ENCODE measurements at places on chromosomes 2 and 18.

DNA sequence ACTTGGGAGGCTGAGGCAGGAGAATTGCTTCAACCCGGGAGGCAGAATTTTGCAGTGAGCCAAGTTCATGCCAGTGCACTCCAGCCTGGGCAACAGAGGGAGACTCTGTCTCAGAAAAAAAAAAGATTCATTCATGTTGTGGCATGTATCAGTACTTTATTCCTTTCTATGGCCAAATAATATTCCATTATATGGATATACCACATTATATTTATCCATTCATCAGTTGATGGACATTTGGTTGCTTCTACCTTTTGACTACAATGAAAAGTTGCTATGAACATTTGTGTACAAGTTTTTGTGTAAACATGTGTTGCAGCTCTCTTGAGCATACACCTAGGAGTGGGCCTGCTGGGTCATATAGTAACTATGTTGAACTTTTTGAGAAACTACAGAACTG is 9.2 kb upstream of the MAT2A start:
- no peak for DNase-seq

GRCh38 chr18:39835303-39836030 is 2119.6 kb upstream of the PIK3C3 start:
- DNase-seq: no peak

DNA sequence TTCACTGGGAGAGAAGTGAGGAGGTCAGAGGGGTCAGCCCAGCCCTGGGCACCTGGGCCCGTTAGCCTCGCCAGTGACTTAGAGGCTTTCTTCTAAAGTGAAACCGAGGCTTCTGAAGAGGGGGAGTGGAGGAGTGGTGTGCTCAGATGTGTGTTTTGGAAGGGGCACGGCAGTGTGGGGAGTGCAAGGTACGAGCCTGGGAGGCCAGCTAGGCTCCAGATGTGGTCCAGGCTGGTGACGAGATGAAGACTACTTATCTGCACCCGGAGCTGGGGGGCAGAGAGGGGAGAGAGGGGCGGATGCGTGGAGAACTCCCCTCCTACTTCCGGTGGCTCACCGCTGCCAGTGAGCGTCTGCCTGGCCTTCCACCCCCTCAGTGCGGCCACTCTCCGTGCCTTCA is 371.3 kb upstream of the HS6ST1 start:
- DNase-seq: no peak

- no peak for DNase-seq
Observed at GRCh38 chr18:59228351-59228750, 8.4 kb downstream of the GRP start.

DNA sequence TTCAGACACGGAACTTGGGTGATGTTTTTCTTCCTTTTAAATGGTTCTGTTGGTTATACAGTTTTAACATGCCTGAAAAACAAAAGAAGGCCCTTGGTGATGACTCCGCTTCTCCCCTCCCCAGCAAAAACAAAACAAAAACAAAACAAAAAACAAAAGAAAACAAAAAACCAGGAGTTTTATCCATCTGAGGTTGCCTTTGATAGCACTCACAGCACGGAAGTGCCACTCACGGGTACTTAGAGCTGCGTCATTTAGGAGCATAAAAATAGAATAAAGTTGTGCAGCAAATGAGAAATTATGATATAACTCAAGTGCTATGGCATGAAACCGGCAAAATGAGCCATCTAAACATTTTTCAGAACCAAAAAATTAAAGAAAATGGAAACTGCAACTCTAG is 57.7 kb downstream of the ZEB2 start:
- DNase-seq: no peak

- DNase-seq: no peak
Observed at GRCh38 chr2:30323499-30323898, 92.2 kb downstream of the LBH start.

DNA sequence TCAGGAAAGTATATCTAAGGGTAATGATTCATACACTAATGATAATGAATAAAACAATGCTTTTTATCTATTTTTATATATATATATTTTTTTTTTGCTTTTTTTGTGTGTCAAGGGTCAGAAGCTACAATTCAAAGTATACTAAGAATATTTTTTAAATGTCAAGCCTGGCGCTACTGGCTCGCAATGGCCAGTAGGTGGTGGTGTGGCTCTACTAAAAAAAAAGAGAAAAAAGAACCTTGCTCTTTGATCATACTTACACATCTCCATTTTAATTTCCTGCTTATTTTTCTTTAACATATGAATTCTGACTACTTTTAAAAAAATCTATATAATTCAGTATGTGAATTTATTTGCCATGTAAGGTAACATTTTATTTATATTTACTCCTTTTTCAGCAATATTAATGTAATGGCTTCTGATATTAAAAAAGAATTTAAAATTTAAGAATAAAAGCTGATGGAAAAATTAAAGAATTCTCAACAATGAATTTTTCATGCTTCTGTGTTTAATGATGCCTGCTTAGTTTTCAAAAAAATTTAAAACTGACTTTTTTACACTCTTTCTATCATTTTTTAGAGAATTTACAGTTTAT is 232.9 kb downstream of the GULP1 start:
- DNase-seq: peak; percentile 27

GRCh38 chr2:165112789-165113188 is 91.1 kb downstream of the SCN3A start:
- DNase-seq: no peak

- DNase-seq: no peak
Observed at GRCh38 chr2:33680644-33681363, 81.7 kb upstream of the FAM98A start.

DNA sequence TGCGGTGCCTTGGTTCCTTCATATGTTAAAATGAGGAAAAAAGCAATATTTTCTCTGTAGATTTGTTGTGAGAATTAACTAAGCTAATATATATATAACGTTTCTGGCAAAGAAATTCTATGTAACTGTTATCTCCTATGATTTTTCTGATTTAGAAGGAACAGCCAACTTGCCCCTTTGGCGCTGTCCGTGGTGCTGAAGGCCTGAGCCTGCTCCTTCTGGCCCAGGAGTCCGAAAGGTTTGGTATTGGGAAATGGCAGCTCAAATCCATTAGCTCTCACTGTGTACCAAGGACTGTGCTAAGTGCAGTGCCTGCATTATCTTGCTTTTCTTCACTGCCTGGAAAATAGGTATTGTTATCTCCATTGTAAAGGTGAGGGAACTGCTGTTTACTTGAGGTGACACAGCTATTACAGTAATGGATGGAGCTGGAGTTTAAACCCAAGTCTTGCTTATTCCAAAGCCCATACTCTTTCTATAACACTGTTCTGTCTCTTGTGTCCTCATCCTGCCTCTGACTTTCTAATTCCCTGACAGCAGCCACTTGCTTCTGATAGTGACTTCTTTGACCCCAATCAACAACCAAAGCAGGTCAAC is 52.2 kb downstream of the C1QL2 start:
- DNase-seq: no peak

GRCh38 chr2:217121565-217121964 is 261.7 kb upstream of the TNP1 start:
- no peak for DNase-seq

- no peak for DNase-seq
Observed at GRCh38 chr2:141586985-141587384, 543.8 kb downstream of the LRP1B start.

DNA sequence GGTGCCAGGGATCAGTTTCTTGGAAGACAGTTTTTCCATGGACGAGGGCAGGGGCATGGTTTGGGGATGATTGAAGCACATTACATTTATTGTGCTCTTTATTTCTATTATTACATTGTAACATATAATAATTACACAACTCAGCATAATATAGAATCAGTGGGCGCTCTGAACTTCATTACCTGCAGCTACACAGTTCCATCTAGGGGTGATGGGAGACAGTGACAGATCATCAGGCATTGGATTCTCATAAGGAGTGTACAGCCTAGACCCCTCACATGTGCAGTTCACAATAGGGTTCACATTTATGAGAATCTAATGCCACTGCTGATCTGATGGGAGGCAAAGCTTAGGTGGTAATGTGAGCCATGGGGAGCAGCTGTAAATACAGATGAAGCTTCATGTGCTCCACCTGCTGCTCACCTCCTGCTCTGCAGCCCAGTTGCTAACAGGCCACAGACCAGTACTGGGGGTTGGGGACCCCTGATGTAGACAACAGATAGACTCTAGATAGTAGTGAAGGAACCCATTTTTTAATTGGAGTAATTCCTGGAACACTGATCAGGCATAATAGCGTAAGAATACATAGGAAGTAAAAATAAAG is 41.5 kb upstream of the MC4R start:
- no peak for DNase-seq

DNA sequence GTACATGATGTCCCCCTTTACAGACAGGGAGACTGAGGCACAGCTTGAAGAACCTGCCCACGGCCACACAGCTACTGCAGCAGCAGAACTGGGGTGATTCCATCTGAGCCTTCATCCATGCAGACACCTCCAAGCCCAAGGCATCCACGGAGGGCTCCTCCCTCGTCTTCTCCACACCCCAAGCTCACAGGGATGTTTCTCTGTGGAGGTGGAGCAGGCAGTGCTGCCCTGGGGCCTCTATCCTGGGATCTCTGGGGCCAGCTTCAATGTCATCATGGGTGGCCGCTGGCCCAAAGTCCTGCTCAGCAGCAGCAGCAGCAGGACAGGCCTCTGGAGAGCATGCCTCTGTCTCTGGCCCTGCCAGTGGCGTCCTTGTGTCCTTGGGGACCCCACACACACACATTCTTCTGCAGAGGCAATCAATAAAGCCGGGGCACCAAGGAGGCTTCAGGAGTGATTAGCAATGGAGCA is 31.2 kb downstream of the ADI1 start:
- no peak for DNase-seq

DNA sequence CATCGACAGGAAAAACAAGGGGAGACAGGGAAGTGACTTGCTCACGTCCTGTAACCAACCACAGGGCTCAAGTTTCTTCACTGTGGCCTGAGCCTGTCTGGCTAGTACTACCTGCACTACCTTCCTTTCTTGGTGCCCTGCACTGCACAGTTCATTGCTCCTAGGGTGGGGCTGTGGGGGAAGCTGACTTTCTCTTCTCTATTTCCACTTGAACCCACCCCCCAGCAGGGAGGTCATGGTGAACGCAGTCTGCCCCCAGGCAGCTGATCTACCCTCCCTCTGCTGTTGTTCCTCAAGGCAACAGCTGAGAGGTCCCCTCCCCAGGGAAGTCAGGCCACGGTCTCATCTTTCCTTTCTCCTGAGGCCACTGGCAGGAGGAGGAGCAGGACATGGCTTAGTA is 532.1 kb downstream of the SOX11 start:
- DNase-seq: no peak

DNA sequence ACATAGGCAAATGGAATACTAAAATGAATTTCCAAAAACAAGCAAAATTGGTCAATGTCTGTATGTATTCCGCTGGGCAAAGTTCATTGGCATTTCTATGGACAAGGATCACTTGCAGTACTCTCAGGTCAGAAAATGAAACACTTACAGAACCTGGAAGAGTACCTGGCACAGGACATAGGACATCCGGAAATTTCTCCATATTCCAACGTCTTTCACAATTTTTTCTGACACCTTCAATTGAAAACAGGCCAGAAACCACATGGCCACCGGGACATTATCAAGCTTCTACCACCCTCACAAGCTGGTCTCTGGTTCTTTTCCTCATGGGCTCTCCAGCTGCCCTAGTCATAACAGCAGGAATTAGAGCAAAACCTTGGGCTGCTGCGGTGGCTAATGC is 96.9 kb upstream of the MSH6 start:
- DNase-seq: no peak

DNA sequence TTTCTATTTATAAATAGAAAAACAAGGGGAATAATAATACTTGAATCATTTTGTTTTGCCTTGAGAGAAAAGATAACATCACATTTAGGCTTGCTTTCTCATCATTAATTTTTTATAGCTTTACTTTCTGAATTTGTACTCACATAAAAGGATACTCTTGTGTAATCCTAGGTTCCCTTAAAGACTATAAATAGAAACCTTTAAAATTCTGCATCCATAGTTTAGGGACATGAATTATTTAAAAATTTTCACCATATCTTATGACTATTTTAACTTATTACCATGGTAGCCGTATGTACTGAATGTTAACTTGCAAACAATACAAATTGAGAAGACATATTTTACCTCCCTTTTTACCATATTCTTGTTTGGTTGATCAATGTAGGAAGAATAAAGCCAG is 143.5 kb upstream of the CWC22 start:
- no peak for DNase-seq

- no peak for DNase-seq
Observed at GRCh38 chr2:85148190-85148589, 15.0 kb downstream of the TCF7L1 start.

DNA sequence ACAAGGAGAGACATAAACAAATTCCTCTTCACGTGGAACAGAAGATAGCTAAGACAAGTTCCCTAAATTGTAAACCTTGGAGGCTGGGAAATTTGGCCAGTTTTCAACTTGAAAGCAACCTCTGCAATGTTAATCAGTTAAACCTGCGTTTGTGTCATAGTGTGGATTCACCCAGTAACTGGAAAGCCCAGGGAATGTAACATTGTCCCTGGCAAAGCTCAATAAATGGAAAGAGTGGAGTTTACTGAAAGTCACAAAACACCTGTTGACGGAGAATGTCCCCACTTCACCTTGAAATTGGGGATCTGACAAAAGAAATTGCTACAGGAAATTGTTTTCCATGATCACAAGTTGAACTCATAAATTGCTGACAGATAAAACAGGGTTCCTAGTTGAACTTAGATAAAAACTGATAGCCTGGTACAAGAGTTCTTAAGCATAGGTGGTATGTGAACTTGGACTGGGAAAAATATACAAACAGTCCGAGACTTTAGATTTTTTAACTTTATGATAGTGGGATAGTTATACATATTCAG is 15.0 kb upstream of the ME2 start:
- no peak for DNase-seq

DNA sequence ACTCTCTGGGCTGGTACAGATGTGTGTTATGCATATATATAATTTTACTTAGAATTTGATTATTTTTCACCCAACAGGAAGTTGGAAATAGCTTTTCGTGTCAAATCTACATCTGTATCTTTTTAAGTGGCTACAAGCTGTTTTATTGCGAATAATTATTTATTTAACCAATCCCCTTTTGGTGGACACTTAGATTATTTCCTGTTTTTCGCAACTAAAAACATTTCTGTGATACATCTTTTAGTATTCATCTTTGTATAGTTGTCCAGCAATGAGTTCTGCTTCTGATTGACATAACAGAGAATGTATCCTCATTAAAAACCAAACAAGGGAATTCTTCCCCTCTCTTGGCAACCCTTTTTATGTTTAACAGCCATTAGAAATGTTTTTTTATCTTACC is 16.6 kb downstream of the SEC11C start:
- no peak for DNase-seq

GRCh38 chr18:79420033-79420745 is 24.5 kb downstream of the NFATC1 start:
- no peak for DNase-seq

- no peak for DNase-seq
Observed at GRCh38 chr2:119028327-119029174, 86.6 kb downstream of the MARCO start.

- no peak for DNase-seq
Observed at GRCh38 chr2:127630864-127631540, 15.0 kb upstream of the GPR17 start.

- DNase-seq: no peak
Observed at GRCh38 chr18:55124078-55124763, 165.0 kb upstream of the CCDC68 start.

- no peak for DNase-seq
Observed at GRCh38 chr18:10878703-10879102, 270.7 kb downstream of the PIEZO2 start.

GRCh38 chr2:72325592-72326422 is 178.1 kb upstream of the CYP26B1 start:
- DNase-seq: no peak
